Aorta (tissue), 5 donors: ENCODE measurements at places on chromosomes 3 and 15. TPM values are rescaled to one million over a fixed set of nuclear protein-coding genes. Genes with fewer than 3 reads are reported as not detected.

DNA sequence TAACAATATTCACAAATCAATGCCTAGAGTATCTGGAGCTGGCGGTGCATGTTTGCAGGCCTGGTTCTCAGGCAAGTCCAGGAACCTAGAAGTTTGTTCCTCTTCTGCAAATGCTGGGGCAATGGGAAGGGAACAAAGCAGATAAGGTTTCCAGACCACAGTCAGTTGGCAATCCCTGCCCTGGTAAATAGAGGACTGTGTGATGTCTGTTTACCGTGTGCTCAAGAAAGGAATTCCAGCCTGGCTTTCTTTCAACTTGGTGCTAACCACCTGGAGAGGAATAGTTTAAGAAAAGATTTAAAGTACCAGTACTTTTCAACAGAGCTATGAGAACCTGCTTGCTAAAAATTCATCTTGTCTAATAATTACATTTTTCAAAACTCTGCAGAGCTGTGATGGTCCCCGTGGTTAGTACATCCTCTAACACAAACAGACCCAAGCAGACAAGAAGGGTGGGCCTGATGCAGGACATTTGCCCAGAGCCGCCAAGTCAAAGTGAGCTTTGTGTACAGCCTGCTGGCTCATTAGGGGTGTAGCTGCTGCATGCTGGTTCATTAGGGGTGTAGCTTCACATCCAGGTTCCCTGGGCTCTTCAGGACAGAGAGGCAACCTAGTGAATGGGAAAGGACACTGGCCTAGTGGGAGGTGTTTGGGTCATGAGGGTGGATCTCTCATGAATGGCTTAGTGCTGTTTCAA is 220.5 kb downstream of the SQOR start:
- H3K4me3 ChIP-seq = no peak overlapping the region
- DNase-seq = no peak
- H3K27ac ChIP-seq = no peak overlapping the region

- no peaks in the 10 kb centered on the region for H3K27me3 ChIP-seq
- H3K27ac ChIP-seq = no peak overlapping the region
- DNase-seq = no peak
- H3K4me3 ChIP-seq = no peak overlapping the region
- no peaks in the 10 kb centered on the region for H3K36me3 ChIP-seq
- H3K4me1 ChIP-seq = no peaks in the 10 kb centered on the region
Measured at GRCh38 chr3:194730365-194730764, 44.7 kb downstream of the FAM43A start.

DNA sequence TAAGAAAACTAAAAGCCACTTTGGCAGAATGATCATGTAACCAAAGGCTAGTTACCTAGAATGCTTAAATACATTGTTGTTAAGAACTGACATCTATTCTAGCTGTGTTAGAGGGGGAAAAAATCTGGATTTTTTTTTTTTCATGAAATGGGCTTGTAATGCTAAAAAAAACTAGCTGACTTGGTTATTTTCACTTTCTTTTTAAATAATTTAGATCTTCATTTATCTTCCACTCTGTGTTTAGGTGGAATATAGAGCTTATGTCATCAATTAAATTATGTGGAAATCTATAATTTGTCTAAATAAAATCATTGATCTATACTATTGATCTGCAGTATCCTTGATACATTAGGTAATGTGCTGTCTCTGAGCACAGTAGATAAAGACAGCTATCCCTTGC is 217.4 kb downstream of the TCF12 start:
- H3K36me3 ChIP-seq = no peaks in the 10 kb centered on the region
- H3K4me1 ChIP-seq = no peaks in the 10 kb centered on the region
- H3K27me3 ChIP-seq = no peaks in the 10 kb centered on the region
- no peak overlapping the region for H3K27ac ChIP-seq

The EFL1 gene
- 14.7 TPM for total RNA-seq

The PPARG gene
- 17.9 TPM for total RNA-seq

The SLC51A gene
- not detected for total RNA-seq

The FOXB1 gene
- total RNA-seq = not detected

DNA sequence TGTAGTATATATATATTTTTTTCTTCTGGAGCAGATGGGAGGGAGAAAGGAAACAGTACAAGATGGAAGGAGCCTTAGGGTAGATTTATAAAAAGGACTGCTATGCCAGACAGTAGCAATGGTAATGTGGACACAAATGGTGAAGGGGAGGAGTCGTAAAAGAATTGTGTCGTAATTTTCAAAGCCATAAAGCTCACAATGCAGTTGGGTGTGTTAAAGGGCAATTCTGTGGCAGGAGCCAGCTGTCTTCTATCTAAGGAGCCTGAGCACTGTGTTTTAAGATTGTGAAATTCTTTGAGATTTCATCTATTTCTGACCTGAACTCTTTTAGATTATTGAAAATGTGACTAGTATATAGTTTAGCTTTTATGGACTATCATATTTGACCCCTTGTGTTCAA is 58.9 kb downstream of the CNOT10 start:
- no peaks in the 10 kb centered on the region for H3K4me1 ChIP-seq
- no peaks in the 10 kb centered on the region for H3K36me3 ChIP-seq
- no peak for DNase-seq
- no peak overlapping the region for H3K27ac ChIP-seq
- no peak overlapping the region for H3K4me3 ChIP-seq
- no peaks in the 10 kb centered on the region for H3K27me3 ChIP-seq
